CD8-positive, alpha-beta memory T cell (primary cell): ENCODE measurements at places on chromosomes 6 and 20.

GRCh38 chr6:20740727-20741126, 206.5 kb downstream of the CDKAL1 start:
- no peak for DNase-seq

GRCh38 chr6:26330859-26331217, 34.2 kb upstream of the BTN3A2 start:
- no peak for DNase-seq

DNA sequence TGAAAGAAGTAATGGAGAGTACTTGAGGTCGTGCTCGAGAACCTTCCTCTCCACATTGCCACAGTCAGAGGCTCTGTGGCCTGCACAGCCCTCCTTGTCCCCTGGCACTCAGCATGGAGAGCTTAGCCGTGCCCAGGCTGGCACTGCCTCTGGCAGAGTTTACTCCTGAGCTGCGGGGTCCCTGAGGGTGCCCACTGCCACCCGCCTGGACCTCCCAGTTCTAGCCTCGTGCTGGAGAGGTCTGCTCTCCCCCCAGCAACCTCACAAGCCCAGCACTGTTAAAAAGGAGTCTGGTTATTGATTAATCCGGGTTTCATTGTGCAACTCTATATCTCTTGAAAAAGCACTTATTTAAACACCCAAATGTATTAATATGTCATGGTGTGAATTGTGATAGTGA, 226.8 kb downstream of the TMEM242 start:
- DNase-seq = no peak

DNA sequence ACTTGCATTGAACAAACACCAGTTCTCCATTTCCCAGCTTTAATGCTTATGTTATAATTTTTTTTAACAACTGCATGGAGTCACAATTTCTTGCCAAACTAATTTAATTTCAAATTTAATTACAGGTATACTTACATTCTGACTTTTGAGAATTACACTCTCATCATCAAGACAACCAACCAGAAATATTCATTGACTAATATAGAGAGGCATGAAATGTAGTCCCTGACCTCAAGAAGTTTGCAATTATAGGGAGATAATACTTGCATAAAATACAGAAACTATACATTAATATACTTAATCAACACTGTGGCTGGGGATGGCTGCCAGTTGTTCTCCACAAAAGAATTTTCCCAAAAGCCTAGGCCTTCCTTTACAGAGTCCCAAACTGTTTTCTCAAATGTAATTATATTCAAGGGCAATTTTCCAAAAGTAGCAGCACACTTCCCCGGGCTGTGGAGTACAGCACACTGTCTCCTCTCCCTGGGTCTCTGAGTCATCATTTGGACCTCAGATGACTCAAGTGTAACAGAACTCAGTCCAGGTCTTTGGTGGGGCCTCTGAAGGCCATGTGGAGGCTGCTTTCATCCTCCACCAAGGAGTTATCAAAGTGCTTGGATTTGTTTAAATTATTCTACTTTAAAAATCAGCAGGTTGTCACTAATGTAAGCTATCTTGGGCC, 114.1 kb downstream of the KIF16B start:
- DNase-seq = no peak

- no peak for DNase-seq
Observed at GRCh38 chr6:145507239-145507638, 228.1 kb downstream of the EPM2A start.

GRCh38 chr6:159865226-159865920, 25.4 kb upstream of the MAS1 start:
- no peak for DNase-seq

- DNase-seq = no peak
Observed at GRCh38 chr6:35730745-35731413, 6.0 kb upstream of the ARMC12 start.

DNA sequence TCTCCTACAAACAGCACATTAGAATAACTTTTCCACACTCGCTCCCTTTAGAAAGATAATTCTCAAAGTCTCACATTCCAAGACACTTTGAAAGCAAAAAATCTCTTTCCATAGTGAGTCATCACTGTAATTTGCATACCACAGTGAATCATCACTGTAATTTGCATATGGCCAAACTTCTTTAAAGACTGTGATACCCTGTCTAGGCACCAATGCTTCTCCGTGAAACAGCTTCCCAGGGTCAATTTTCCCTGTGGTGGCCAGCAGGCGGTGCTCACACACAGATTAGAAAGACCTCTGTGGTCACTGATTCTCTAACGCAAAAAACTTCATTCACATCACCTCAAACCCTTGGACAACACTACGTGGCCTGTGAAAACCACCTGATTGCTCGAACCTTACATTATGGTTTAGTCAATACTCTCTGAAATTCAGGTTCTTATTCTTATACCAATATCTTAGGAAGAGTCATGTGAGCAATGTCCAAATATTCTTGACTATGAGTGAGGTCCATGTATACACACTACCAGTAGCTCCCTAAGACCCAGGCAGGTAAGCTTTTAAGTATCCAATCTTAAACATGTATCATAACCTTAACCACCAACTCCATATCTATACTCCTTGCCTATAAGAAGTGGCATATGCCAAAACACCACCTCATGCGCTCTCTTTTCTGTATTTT, 78.5 kb upstream of the PHACTR1 start:
- no peak for DNase-seq

GRCh38 chr6:13011612-13012146, 295.1 kb downstream of the PHACTR1 start:
- no peak for DNase-seq

DNA sequence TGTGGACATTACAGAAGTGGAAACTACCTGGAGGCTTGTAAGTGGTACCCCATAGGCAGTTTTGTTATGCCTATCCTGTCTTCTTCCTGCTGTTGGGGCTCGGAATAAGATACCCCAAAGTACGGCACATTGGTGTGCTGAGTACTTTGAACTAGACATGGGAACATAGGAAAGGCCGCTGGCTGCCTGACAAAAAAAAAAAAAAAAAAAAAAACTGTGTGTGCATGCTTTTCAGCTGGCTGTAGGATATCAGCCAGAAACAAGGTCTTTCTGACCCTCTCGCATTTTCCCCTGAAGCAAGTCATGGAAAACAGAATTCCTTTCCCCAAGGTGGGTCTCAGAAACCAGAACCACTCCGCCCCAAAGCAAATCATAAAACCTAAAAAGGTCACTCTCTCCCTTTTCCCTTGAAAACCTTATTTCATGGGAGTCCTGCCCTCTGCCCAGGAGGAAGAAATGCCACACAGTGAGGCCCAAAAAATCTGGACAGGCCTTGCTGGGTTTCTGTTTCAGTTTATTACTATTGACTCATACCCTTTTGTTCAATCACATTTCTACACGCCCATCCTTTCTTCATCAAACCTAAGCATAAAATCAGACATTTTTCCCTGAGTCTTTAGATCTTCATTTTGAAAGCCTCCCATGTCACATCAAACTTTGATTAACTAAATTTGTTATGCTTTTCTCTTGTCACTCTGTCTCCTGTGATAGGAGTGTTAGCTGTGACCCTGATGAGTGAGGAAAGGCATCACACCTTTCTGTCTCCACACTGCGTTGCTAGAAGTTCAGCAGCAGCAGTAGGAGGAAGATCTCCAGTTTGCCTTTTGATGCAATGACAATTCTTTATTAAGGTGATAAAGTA, 17.2 kb downstream of the SLC2A12 start:
- no peak for DNase-seq

DNA sequence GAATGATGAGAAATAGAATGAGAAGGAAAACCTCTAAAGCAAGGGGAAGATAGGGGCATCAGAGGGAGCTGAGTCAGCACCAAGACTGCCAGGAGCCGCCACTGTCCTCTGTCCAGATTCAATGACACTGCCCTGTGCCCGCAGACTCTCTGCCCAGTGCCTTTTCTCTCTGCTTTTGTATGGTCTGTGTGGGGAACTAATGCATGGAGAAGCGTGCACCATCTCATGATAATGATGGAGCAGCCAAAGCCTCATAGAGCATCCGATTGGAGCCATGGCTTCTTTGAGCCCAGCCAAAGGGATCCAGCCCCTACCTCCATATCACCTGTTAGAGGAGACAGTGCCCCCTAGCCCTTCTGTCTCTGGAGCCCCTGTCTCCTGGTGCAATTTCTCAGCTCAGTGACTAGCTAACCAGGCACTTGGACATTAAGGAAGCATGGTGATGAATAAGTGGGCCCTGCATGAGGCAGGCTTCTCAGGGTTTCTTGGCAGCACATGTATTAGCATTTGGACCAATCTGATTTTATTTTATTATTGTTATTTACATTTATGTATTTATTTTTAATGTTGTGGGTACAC, 6.5 kb upstream of the PFDN4 start:
- no peak for DNase-seq

- DNase-seq = no peak
Observed at GRCh38 chr6:14822012-14822553, 423.8 kb upstream of the JARID2 start.

GRCh38 chr6:44043479-44044153, 83.6 kb downstream of the MRPL14 start:
- DNase-seq = no peak

- no peak for DNase-seq
Observed at GRCh38 chr6:32849126-32849525, 4.4 kb downstream of the TAP1 start.

- no peak for DNase-seq
Observed at GRCh38 chr6:137846772-137847313, 20.2 kb upstream of the TNFAIP3 start.

- no peak for DNase-seq
Observed at GRCh38 chr6:146931214-146931613, 273.0 kb upstream of the STXBP5 start.

DNA sequence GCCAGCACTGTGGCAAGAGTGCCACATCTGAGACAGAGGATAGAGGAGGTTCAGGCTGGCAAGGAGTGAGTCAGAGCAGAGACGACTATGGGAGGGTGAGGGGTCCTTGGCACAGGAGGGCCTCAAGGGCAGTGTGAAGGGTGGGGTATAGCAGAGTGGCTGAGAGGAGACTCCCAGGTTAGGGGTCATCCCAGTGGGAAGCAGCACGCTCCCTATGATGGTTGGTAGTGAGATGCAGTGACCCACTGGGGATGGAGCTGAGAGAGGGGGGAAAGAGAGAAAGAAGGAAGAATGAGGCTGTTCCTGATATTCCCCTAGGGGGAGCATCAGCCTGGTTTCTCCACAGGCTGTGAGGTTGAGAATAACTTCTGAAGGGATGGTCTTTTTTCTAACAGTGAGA, 97.3 kb downstream of the INSM1 start:
- DNase-seq = no peak
